ENCODE measurements at places on chromosomes 2 and 18. TPM values are rescaled to one million over a fixed set of nuclear protein-coding genes. Genes with fewer than 3 reads are reported as not detected.

CCDC121 gene
- polyA plus RNA-seq: 0.67 TPM

UGT1A5 gene
- not detected for polyA plus RNA-seq

CPO gene
- polyA plus RNA-seq: not detected

INPP1 gene
- polyA plus RNA-seq: 10.7 TPM

SCN9A gene
- 33.7 TPM for polyA plus RNA-seq

MGAT4A gene
- polyA plus RNA-seq: not detected

TMEM185B gene
- 26.1 TPM for polyA plus RNA-seq

DQX1 gene
- polyA plus RNA-seq: 0.07 TPM

LYG2 gene
- polyA plus RNA-seq: not detected

DCDC2C gene
- polyA plus RNA-seq: not detected

RAPGEF4 gene
- 1.7 TPM for polyA plus RNA-seq

TCF23 gene
- not detected for polyA plus RNA-seq

UGT1A7 gene
- polyA plus RNA-seq: not detected

INHA gene
- 0.96 TPM for polyA plus RNA-seq

DIPK1C gene
- polyA plus RNA-seq: not detected

ME2 gene
- polyA plus RNA-seq: 25.4 TPM
